ENCODE measurements at places on chromosomes 5 and 9.

GRCh38 chr5:147055850-147056566, 177.5 kb upstream of the PPP2R2B start:
- no peak for DNase-seq

GRCh38 chr5:107558823-107559375, 111.8 kb downstream of the EFNA5 start:
- DNase-seq = no peak

DNA sequence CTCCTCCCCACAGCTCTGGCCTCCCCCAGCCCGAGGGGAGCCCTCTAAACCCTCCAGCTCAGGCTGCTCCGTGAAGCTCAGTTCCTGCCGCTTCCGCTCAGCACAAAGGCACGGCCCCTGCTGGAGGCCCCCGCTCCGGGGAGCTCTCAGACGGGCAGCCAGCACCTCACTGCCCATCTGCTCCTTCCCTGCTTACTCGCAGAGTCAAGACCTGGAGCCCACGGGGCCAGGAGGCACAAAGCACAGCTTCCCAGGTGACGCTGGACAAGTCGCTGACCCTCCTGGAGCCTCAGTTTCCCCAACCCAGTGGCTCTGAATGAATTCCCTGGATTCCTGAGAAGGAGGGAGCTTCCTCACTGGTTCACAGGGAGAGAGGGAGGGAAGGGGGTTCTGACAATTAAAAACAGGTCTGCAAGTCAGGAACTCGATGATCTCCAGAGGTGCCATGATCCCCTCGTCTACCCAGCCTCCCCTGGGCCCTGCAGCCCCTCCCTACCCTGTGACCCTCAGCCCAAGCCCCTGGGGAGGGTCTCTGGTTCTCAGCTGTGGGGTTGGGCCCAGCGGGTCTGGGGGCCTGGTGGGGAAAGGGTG, 36.2 kb downstream of the VAV2 start:
- no peak for DNase-seq

DNA sequence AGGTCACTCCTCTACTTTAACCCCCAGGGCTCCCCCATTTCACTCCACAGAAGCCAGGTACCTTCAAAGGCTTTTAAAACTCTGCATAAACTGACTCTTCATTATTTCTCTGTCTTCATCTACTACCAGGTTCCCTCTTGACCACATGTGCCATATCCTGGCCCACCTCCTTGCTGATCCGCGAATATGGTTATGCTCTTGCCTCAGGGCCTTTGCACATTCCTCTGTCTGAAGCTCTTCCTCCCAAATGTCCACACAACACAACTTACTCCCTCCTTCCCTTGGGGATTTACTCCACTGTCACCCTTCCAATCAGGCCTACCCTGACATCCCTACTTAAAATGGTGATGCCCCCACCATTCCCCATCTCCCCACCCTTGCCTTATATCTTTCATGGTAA, 134.6 kb upstream of the ANKRD55 start:
- no peak for DNase-seq

GRCh38 chr5:174409070-174409469, 315.3 kb upstream of the MSX2 start:
- no peak for DNase-seq

GRCh38 chr5:98463676-98464075, 309.8 kb upstream of the RGMB start:
- DNase-seq = no peak

DNA sequence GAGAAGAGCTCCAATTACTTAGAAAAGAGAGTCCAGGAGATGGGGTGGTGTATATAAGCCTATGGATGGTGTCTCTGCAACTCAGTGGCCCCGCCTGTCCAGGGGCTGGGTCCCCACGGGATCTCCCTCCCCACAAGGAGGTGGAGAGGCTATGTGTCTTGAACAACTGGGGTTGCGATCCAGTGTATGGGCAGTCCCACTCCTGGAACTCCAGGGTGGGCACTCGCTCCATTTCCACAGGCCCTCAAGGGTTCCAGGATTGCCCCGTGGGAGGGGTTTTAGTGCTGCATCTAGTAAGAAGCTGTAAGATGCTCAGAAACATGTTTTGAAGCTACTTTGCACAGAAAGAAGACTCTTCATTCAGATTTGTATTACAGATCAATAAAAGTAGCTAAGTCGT, 558 bp upstream of the SMAD5 start:
- DNase-seq = peak; percentile 65

DNA sequence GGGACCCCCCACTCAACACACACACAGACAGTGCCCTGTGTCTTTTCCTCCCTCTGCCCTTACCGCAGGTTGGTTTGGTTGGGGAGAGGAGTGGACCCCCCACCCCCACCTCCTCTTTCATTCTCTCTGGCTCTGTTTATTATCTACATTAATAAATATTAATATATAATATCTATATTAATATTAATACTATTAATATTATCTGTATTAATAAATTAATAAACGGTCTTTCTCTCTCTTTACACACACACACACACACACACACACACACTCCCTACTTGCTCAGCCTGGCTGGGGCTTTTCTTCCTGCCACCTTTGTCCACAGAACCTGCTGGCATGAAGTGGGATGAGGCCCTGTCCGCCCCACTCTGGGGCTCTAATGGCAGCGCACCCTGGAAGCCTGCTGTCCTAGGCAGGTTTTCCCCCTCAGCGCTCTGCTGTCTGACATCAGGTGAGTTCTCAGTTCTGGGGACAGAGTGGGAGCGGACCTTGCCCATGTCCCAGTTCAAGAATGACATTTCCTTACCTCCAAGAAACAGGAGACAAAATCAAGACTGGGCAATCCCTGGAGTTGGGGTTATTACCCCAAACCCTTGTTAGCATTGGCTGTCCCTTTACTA, 10.5 kb upstream of the SMIM32 start:
- DNase-seq = no peak

- no peak for DNase-seq
Observed at GRCh38 chr5:133265257-133265656, 213.4 kb downstream of the HSPA4 start.

- no peak for DNase-seq
Observed at GRCh38 chr5:172207511-172207910, 13.5 kb downstream of the EFCAB9 start.

DNA sequence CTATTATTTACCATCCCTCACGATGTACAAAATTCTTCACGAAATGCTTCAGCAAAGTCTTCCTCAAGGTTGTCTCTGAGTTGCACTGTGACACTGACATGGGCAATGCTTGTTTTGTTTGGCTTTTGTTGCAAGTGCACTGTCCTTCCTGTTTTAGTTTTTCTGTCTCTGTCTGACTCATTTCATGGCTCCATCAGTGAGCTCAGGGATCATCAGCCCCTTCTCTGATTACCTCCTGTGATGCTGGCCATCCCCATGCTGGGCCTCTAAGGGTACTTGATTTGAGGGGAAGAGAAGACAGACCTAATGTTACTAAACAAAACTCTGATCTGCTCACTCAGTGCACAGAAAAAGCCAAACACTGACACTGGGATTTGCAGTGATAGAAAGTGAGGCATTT, 37.6 kb upstream of the STX17 start:
- DNase-seq = no peak
